Mesangial cell (primary cell): ENCODE measurements at places on chromosomes 16 and 17. TPM values are rescaled to one million over a fixed set of nuclear protein-coding genes. Genes with fewer than 3 reads are reported as not detected.

The NKD1 gene
- under 0.01 and 0.38 TPM in 2 replicates for total RNA-seq

The GRAP gene
- 0.25 and 1.1 TPM in 2 replicates for total RNA-seq

The GLTPD2 gene
- 0.49 TPM in 1 of 2 replicates, not detected in the other for total RNA-seq

The PDILT gene
- total RNA-seq = not detected in 2 replicates

The KCTD2 gene
- total RNA-seq = 14.3 and 24.0 TPM in 2 replicates

The SPATA22 gene
- 0.38 TPM in 1 of 2 replicates, not detected in the other for total RNA-seq

The MAP2K4 gene
- 18.6 and 21.0 TPM in 2 replicates for total RNA-seq

The KRTAP2-3 gene
- 0.13 and 2.6 TPM in 2 replicates for total RNA-seq

The HBQ1 gene
- 4.9 TPM in 1 of 2 replicates, not detected in the other for total RNA-seq

The EVPLL gene
- not detected in 2 replicates for total RNA-seq

The OTOP2 gene
- total RNA-seq = not detected in 2 replicates

The GAST gene
- total RNA-seq = not detected in 2 replicates

The CYLD gene
- 8.6 and 11.2 TPM in 2 replicates for total RNA-seq

The GPR142 gene
- not detected in 2 replicates for total RNA-seq
